Epithelial cell of alveolus of lung (primary cell): ENCODE measurements at places on chromosomes 3 and 15. TPM values are rescaled to one million over a fixed set of nuclear protein-coding genes. Genes with fewer than 3 reads are reported as not detected.

INO80 gene
- 20.0 and 25.4 TPM in 2 replicates for total RNA-seq

SYNM gene
- 0.65 and 1.6 TPM in 2 replicates for total RNA-seq

PAK6 gene
- total RNA-seq = 0.13 TPM in 1 of 2 replicates, not detected in the other

AGBL1 gene
- total RNA-seq = not detected in 2 replicates

ATP13A4 gene
- 0.72 TPM in 1 of 2 replicates, not detected in the other for total RNA-seq

OSTN gene
- total RNA-seq = not detected in 2 replicates

SENP7 gene
- 4.9 and 7.5 TPM in 2 replicates for total RNA-seq

NR2E3 gene
- total RNA-seq = not detected in 2 replicates

RASL12 gene
- 39.0 and 131 TPM in 2 replicates for total RNA-seq

SLC12A1 gene
- 0.13 TPM in 1 of 2 replicates, not detected in the other for total RNA-seq

MAN2A2 gene
- total RNA-seq = 7.4 and 28.7 TPM in 2 replicates

REC114 gene
- total RNA-seq = not detected in 2 replicates

ALDH1A2 gene
- 2.7 and 12.5 TPM in 2 replicates for total RNA-seq

ZNF445 gene
- 5.6 and 8.0 TPM in 2 replicates for total RNA-seq

PEAK1 gene
- total RNA-seq = 27.8 and 54.5 TPM in 2 replicates

SCN11A gene
- under 0.01 TPM in 2 replicates for total RNA-seq

HAUS2 gene
- 38.0 and 70.9 TPM in 2 replicates for total RNA-seq

CTXN2 gene
- total RNA-seq = not detected in 2 replicates
